GM12878 (cell line): ENCODE measurements at places on chromosomes 4 and X. TPM values are rescaled to one million over a fixed set of nuclear protein-coding genes. Genes with fewer than 3 reads are reported as not detected.
A peak's percentile ranks its signal among the peaks of the same experiment; 100 is the strongest.

DNA sequence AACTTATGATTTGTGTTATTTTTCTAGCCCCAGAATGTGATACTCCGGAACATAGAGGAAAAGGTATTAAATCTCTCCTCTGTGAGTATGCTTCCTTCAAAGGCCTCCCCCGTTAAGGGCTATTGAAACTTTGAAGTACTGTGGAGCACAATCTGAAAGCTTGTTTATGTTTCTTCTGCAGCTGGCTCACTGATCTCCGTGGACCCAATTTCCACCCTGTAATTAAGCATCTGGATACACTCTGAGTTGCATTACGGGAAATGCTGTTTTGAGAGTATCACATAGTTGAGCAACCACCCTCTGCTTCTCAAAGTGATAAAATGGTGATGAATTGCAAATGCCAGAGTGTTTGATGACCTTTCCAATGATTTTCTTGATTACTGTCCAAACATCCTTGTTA lies 296.8 kb upstream of the PABPC5 start:
- no peak overlapping the region for H3K27ac ChIP-seq
- H3K27me3 ChIP-seq: no peaks in the 10 kb centered on the region
- H3K4me1 ChIP-seq: no peaks in the 10 kb centered on the region
- no peak overlapping the region for H3K4me3 ChIP-seq

The IQCM gene
- not detected in 2 replicates for polyA plus RNA-seq

The TXK gene
- polyA plus RNA-seq: 1.1 and 1.2 TPM in 2 replicates

The ASIC5 gene
- polyA plus RNA-seq: not detected in 2 replicates

GRCh38 chrX:43643662-43644061 lies 12.4 kb upstream of the MAOA start:
- DNase-seq: no peak
- no peak overlapping the region for H3K27ac ChIP-seq
- no peaks in the 10 kb centered on the region for H3K36me3 ChIP-seq
- no peaks in the 10 kb centered on the region for H3K4me1 ChIP-seq

The TMPRSS11F gene
- polyA plus RNA-seq: not detected in 2 replicates

The KLB gene
- polyA plus RNA-seq: 0.03 and 0.14 TPM in 2 replicates

DNA sequence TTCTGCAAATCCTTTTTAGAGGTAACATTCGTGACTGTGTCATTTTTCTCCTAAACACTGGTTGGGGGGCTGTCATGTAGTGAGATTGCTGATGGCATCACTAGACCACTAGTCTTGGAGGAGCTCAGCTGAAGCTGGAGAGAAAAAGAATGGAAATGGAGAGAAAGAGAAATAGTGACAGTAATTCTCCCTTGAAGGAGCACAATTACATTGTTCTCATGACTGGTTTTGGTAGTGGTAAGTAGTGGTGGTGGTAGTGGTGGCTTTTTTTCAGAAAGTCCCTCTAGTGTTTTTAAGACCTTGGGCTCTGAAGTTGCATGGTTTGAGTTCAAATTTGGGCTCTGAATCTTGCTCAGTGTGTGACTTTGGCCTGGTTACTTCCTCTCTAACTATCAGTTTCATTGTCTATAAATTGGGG lies 99.8 kb downstream of the LARP7 start:
- H3K27ac ChIP-seq: peak overlapping the region; percentile 77
- no peaks in the 10 kb centered on the region for H3K27me3 ChIP-seq
- H3K4me3 ChIP-seq: peak overlapping the region; percentile 26; the same call in 1 of the 2 replicates
- DNase-seq: peak; percentile 64
- peaks cover 27% of the 10 kb centered on the region for H3K4me1 ChIP-seq

The SPP1 gene
- 0.19 and 0.29 TPM in 2 replicates for polyA plus RNA-seq

The CT45A2 gene
- not detected in 2 replicates for polyA plus RNA-seq

DNA sequence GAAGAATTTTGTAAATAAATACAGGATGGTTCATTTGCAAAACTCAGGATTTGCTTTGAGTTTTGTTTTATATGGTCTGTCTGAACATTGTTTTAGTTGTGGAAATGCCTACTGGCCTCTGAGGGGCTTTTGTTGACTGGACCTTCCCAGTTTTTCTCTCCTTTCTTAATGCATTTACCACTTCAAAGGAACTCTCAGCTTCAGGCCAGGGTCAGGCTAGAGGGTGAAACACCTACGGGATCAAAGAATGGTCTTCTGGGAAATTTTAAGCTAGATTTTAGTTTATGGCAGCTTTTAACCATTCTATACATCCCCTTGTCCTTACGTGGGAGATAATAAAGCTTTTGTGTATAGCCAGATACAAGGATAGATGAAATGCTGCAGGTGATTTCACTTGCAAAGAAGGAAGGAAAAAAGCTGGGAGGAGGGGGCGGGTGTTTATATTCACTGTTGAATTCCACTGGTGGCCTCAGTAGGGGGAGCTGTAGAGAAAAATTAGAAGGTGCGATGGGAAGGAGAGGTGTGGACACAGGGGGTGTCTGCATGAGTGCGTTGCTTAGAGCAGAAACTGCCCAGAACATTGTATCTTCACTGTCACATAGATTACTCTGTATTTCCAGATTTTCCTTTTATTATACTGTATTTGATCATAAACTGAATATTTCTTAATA lies 151.8 kb downstream of the TSPAN5 start:
- no peak overlapping the region for H3K27ac ChIP-seq
- H3K4me1 ChIP-seq: no peaks in the 10 kb centered on the region
- H3K36me3 ChIP-seq: no peaks in the 10 kb centered on the region
- no peak overlapping the region for H3K4me3 ChIP-seq
- no peaks in the 10 kb centered on the region for H3K27me3 ChIP-seq

The STK32B gene
- not detected in 2 replicates for polyA plus RNA-seq
